ENCODE measurements at places on chromosomes 4 and X.

DNA sequence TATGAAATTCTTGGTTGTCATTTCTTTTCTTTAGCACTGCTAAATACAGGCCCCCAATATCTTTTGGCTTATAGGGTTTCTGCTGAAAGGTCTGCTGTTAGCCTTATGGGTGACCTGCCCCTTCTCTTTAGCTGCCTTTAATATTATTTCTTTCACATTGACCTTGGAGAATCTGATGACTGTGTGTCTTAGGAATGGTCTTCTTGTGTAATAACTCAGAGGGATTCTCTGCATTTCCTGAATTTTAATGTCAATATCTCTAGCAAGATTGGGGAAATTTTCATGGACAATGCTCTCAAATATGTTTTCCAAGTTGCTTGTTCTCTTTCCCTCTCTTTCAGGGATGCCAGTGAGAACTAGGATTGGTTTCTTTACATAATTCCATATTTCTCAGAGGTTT lies 292.4 kb downstream of the SLC7A11 start:
- no peak for DNase-seq

GRCh38 chr4:88015659-88016295 lies 8.3 kb downstream of the PKD2 start:
- no peak for DNase-seq

- DNase-seq: no peak
Measured at GRCh38 chr4:112036886-112037285, 108.4 kb upstream of the FAM241A start.

GRCh38 chr4:111016416-111016815 lies 393.5 kb upstream of the PITX2 start:
- DNase-seq: no peak

Measured in NCI-H526 treated with DMSO at 0.1 percent for 48 hours (cell line).